Kasumi-1 (cell line): ENCODE measurements at places on chromosomes 2 and 18.

DNA sequence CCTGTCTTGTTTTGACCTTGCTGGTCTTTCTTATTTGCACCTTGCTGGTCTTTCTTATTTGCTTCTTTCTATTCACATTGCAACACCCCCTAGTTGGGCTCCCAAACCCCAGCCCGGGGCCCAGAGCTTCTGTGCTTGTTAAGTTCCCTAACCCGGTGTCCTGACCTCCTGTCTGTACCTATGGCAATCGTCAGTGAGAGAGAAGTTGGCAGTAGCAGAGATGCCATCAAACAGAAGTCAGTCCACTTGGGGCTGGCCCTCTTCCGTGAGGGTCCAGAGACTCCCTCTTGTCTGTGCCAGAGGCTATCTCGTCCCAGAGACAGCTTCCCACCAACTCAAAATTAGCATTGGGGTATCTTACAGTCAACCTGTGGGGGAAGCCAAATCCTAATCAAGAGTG, 55.7 kb downstream of the DPYSL5 start:
- DNase-seq = no peak

GRCh38 chr2:11286749-11287148, 57.7 kb downstream of the ROCK2 start:
- no peak for DNase-seq

DNA sequence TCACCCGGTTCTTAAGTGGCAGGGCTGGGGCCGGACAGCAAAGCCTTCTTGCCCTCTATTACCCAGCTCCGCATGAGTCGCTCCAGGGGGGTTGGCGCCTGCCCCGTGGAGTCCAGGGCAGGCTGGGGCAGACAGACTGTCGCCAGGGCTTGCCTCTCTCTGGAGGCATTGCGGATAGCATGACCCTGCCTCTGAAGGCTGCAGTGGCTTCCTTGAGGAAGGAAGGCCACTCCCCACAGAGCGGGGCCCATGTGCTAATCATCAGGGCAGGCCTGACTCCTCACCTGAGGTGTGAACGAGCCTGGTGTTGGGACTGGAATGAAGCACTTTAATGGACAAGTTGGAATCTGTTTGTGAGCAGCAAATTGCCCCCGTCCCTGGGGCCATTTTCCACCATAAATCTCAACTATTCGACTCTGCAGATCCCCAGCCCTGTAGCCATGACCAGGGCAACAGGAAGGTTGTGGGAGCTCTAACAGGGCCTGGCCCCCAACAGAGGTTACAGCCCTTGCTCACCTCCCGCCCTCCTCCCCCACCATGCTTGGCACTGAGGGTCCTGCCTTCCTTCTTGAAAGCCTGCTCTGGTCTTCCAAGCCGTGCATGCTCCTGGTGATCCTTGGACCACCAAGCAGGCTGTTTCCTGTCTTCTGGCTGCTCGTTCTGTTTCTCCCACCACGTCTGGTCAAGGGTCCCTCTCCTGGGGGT, 144.9 kb upstream of the HAAO start:
- no peak for DNase-seq

DNA sequence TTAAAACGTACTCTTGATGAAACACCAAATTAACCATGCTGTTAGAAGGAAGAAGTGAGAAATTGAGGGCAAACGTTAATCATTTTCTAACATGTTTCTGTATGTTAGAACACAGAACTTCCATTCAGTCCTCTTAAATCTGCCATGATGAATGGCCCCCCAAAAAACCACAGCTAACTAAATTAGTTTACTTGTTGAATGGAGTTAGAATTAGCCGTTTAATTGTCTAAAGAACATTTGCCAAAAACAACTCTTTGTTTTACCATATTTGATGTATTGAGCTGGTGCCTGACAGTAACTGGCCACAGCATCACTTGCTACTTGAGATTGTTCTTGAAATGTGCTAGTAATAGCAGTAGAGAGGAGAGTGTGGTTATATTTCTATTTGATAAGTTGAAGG, 12.7 kb downstream of the CCNYL1 start:
- DNase-seq = no peak

DNA sequence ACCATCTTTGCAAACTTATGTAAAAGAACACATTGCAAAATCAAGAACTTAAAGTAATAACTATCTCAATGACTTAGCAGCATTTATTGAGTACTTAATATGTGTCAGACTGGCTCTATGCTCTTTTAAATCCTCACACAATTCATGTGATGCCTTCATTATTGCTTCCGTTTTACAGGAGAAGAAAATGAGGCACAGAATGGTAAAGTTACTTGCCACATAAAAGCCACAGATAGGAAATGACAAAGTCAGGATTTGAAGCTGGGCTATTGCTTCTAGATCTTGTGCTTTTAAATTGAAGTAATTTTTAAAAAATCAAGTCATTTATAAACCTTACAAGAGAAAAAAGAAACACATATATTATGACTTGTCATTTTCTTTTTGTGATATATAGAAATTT, 174.2 kb downstream of the WDR7 start:
- peak; percentile 69 for DNase-seq

DNA sequence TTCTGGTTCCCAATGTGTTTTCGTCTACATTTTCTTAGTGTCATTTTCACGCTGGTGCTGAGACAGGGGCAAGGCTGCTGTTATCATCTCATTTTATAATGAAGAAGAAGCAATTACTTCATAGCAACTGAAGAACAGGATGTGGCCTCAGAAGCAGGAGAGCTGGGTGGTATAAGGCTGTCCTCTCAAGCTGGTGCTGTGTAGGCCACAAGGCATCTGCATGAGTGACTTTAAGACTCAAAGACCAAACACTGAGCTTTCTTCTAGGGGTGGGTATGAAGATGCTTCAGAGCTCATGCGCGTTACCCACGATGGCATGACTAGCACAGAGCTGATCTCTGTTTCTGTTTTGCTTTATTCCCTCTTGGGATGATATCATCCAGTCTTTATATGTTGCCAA, 7.3 kb downstream of the IL36G start:
- DNase-seq = no peak

DNA sequence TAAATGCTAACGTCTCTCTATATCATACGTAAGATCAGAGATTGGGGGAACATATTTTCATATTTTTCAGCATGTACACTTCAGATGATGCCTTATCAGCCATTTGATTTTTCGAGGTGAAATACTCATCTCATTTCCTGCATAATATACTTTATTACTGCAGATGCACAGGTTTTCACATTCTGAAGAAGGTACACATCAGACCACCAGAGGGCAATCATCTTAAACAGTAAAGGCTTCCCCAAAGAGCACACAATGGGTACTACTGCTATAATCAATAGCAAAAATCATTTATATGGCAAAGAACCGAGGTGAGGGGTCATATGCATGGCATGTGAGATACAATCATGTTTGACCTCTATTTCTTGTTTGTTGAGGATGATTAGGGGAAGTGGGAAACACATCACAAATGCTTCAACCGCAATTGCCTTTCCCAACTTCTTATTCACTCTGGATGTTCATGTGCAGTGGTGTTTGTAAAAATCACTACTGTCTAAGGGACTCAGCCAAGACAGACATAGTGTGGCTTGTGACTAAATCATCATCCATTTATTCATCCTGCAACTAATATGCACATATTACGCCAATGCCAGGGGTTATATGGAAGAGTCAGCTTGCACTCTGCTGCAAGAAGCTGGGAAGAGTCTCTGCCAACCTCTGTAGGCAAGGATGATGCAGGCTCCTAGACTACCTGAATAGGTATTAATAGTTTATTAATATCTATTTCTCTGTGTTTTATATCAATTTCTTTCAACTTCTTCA, 118.7 kb downstream of the EPB41L3 start:
- peak; percentile 82 for DNase-seq

DNA sequence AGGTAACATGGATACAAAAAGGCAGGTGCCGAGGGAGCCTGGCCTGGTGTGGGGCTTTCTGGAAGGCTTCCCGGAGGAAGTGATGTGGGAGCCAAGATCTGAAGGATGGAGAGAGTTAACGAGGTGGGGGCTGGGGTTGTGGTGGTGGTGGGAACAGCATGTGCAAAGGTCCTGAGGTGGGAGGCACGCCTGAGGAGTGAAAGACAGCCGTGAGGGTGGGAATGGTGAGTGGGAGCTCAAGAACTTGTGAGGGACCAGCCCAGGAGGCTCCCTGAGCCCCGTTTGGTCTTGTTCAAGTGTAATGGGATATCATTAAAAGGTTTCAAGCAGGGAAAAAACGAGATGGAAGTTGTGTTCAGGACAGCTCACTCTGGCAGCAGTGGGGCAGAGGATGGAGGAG, 35.2 kb downstream of the TRPM8 start:
- no peak for DNase-seq
